ENCODE measurements at places on chromosomes 2 and 18.

GRCh38 chr2:14750433-14750832 is 117.9 kb downstream of the LRATD1 start:
- DNase-seq = no peak

DNA sequence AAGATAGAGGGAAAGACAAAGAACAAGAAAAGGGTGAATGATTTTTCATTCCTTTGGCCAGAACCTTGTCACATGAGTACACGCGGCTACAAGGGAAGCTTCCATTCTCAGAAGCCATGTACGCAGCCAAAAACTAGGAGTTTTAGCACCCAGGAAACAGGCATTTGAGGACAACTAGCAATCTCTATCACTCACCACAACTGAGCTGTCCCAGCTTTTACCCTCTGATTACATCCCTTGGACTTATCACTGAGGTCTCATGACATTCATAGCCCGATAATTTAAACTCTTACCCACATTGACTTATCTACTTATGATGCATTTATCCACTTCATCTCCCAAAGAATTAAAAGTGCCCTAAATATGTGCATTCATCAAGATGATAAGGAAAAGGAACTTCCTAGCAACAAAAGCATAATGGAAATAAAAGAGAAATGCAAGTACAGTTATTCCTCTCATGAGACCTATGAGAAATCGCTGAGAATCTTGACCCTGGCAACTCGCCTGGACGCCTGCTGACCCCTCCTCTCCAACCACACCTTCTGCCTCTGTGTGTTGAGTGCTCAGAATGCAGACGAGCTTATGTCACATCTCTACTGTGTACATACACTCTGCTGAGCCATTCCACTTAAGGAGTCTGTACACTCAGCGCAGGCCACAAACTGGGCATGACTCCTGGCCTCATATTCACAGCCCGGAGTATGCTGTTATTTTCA is 28.7 kb upstream of the MFSD6 start:
- DNase-seq = no peak

DNA sequence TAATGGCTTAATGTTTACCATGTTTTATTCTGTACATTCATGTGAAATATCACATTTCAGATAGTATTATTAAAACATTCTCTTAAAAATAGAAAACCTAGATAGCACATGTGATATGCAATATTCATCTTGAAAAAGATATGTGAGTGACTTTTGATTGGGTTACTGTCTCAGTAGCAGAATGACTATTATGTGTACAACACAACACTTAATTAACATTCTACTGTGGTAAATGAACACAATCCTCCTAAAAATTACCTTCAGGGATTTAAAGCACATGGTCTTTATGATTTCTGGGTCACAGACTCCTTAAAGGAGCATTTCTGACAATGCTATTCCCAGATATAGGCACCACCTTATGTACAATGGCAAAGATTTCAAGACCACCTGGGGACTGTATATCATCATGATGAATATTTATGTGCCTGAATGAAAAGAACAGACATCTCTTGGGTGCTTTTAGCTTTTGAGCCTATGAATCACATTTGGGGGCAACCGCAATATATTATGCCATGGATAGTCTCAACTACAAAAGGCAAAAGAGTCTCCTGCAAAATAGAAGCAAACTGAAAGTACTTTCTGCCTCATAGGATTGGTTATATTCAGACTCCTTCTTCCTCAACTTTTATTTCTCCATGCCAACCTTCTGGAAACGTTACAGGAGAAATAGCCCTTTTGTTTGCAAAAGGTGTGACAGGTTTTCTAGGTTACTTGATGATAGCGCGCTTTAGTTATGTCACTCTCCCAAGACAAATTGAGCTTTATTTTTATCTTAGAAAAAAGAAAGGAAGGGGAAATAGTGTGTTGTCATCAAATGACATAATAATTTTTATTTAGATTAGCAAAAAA is 259.0 kb downstream of the CALCRL start:
- DNase-seq = no peak

DNA sequence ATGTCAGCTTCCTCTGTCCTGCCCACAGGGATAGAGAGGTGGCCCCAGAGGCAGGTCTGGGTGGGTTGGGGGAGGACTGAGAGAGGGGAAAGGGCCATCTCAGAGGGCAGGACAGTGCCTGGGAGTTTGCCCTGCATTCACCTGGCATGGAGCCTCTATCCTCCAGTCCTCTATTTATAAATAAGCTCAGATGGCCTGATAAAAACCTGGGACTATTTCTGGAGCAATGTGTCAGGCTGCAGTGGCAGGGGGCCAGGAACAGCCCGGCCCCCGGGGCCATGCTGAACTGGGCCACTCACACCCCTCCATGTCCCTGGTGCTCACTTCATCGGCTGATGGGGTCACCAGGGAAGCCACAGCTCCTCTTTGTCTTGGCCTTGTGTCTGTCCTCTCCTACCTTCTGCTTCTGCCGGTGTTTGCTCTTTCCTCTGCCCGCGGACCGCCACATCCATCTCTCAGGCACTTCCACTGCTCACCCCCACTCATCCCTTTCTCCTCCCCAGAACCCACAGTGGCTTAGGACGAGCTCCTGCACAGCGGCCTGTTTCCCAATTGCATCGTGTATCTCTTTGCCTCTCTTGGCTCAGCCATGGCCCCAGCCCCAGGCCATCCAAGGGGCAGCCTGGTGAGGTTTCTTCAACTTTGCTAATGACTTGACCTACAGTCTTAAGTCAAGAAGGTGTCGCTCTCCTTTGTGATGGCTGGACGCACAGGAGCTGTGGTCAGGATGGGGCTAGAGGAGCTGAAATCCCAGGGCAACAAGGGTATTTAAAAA is 38.8 kb downstream of the SCTR start:
- DNase-seq = no peak

- DNase-seq = no peak
Measured at GRCh38 chr2:18243816-18244215, 316.6 kb downstream of the RDH14 start.

DNA sequence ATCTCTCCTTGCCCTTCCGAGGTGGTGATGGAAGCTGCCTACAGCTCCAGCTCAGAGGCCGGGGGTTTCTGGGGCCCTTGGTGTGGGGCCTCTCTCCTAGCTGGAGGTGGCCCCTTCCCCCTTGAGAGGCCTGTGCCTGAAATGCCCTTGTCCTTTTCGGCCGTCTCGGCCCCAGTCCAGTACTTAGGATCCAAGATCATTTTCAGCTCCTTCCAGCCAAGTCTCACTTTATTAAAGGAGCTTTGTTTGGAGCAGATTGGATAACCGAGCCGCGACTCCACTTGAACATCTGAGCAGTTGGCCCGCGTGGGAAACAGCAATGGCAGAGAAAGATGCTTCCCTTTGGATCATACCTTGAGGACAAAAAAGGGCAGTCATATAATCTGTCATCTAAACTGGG is 125.0 kb downstream of the NEDD4L start:
- no peak for DNase-seq

- DNase-seq = no peak
Measured at GRCh38 chr2:240858321-240858720, 10.3 kb upstream of the AGXT start.

GRCh38 chr2:148221166-148221565 is 200.3 kb downstream of the MBD5 start:
- no peak for DNase-seq

DNA sequence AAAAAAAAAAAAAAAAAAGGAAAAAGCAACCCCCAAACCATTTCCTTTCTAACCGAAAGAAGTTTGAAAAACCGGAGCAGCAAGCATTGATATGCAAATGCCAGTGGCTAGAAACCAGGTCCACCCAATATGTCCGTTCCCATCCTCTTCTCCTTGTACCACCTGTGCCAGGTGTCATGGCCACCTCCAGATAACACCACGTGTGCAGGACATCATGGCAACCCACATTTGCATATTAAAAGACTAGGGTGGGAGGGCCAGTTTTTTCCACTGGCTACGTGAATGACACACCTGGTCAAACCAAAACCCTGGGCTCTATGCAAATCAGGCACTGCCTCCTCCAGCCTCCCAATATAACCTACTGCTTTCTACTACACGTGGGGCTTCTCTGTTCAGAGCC is 303.3 kb upstream of the GULP1 start:
- DNase-seq = no peak

- DNase-seq = no peak
Measured at GRCh38 chr2:101265893-101266499, 13.3 kb downstream of the CNOT11 start.

DNA sequence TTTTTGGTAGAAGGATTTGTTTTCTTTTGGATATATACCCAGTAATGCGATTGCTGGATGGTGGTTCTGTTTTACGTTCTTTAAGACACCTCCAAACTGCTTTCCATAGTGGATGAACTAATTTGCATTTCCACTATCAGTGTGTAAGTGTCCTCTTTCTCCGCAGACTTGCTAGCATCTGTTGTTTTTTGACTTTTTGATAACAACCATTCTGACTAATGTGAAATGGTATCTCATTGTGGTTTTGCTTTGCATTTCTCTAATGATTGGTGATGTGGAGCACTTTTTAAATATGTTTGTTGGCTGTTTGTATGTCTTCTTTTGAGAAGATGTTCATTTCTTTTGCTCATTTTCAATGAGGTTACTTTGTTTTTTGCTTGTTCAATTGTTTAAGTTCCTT is 260.9 kb upstream of the CWC22 start:
- DNase-seq = no peak

DNA sequence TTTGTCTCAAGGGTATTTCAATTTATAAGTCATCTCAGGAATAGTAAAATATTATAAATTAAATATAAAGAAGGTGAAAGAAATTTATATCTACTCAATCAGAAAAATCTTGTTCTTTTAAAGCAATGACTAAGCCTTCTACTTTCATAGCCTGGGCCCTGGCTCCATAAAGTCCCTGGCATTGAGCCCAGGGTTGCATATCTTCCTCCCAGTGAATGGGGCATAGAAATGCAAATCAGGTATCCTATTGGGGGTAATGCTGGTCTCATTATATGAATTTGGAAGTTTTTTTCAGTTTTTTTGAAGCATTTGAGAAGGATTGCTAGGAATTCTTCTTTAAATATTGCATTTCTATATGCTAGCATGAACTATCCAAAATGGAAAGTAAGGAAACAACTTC is 73.9 kb upstream of the MC2R start:
- DNase-seq = no peak

GRCh38 chr2:156305121-156305520 is 27.4 kb downstream of the NR4A2 start:
- DNase-seq = no peak

DNA sequence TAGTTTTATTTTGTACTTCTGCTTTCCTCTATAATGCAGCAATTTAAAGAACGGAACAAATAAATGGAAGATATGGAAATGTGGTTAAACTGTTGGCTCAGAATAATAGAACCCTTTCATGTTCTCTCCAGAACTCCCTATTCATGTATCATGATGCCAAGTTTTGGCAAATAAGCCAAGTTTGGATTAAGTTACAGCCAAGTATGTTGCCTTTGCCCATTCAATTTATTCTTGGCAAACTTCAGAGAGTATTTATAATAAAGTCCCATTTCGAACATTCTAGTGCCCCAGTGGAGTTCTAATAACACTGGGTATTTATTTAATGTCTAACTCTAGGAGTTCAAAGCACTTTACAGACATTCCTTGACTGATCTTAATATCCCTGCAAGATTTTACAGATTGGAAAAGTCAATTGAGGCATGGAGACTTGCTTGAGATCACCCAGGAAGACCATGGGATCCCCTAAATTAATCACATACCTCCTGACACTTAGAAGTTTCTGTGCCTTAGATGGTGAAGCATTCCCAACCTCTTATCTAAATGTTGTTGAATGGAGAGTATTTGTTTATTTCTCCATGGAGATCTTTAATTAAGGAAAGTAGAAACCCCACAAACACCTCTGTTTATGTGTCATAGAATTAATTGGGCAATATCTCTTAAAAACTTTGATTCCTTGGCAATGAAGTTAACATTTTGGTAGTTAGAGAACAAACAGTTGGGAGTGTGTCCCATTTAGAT is 106.7 kb downstream of the ACKR3 start:
- no peak for DNase-seq

DNA sequence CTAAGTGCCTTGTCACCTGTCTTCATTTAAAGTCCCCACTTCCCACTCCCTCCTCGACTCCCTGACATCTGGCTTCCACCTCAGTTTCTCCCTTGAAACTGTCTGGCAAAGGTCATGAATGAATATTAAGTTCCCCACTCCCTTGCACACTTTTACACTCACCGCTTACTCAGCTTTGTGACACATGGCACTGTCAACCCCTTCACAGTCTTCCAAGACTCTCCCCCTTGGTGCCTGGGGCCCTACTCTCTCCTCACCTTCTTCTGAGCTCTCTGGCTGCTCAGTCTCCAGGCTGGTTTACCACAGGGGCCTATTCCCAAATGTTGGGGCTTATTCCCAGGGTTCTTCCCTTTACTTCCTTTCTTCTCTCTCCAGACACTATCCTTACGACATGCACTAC is 17.9 kb upstream of the PTPN4 start:
- DNase-seq = no peak

- no peak for DNase-seq
Measured at GRCh38 chr2:64420677-64421076, 33.3 kb upstream of the LGALSL start.

DNA sequence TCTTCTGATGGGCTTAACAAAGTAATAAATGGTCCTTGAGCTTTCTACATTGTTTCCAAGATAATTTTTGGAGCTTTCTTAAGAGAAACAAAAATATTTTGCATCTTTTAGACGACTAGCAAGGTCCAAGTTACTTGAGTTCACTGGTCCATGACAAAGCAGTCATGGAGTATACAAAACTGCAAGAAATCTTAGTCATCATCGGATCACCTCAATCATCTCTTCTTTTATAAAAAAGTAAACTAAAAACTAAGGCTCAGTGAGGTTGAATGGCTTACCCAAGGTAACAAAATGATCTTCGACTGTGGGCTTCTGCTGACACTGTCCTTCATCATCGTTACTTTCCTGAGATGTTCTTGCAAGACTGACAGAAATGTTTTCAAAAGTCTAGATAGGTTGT is 11.9 kb downstream of the FIGN start:
- no peak for DNase-seq

GRCh38 chr2:238704471-238705225 is 143.2 kb upstream of the TWIST2 start:
- DNase-seq = no peak

DNA sequence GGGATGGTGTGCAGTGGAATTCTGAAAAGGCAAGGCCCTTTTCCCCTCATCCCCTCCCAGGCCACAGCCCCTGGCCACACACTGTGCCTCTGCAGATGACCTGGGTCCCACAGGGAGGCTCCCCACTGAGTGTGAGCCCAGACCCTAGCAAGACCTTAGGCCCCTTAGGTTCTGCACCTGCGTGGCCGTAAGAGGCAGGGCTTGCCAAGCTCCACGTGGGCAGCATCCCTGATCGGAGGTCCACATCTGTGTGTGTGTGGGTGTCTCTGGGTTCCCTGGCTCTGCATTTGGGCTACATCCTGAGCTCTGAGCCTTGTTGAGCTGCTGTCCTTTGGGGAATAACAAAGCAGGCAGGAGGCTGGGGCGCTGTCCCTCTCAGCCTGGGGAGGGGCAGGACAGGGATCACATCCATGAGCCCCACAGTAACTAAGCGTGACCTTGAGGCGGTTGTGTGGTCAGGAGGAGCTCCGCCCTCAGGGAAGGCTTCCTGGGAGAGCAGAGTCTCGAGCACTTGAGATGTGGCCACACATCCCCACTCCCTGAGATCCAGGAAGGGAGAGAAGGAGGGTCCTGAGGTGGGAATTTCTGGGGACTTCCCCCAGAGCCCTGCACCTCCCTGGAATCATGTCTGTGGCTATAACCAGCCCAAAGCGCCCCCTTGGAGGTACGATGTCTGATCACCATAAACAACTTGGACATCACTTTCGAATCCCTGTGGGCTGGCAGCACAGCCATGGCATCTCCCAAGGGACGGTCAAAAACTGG is 84.8 kb downstream of the STPG4 start:
- DNase-seq = no peak

GRCh38 chr2:236370847-236371409 is 106.7 kb upstream of the ASB18 start:
- no peak for DNase-seq

All from AG04449 (cell line).